GM20000 (cell line): ENCODE measurements at places on chromosomes 3 and 15.

DNA sequence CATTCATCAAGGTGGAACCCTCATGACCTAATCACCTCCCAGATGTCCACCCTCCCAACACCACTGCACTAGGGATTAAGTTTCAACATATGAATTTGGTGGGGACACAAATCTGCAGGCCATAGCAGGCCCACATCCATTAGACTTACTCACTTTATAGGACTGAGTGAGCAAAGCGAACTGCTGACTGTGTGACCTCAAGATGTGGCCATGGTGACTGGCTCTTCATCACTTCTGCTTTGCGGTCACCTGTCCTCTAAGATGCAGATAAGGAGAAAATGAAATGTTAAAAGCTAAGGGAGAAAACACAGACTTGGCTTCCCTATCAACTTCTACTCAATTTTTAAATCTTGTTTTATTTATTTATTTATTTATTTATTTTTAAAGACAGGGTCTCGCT is 14.5 kb upstream of the DCP1A start:
- DNase-seq: no peak

GRCh38 chr3:148101061-148101460 is 596.6 kb upstream of the AGTR1 start:
- DNase-seq: no peak

- DNase-seq: no peak
Measured at GRCh38 chr3:180142041-180142440, 105.3 kb upstream of the PEX5L start.

- DNase-seq: no peak
Measured at GRCh38 chr3:87333393-87333892, 57.1 kb upstream of the POU1F1 start.

DNA sequence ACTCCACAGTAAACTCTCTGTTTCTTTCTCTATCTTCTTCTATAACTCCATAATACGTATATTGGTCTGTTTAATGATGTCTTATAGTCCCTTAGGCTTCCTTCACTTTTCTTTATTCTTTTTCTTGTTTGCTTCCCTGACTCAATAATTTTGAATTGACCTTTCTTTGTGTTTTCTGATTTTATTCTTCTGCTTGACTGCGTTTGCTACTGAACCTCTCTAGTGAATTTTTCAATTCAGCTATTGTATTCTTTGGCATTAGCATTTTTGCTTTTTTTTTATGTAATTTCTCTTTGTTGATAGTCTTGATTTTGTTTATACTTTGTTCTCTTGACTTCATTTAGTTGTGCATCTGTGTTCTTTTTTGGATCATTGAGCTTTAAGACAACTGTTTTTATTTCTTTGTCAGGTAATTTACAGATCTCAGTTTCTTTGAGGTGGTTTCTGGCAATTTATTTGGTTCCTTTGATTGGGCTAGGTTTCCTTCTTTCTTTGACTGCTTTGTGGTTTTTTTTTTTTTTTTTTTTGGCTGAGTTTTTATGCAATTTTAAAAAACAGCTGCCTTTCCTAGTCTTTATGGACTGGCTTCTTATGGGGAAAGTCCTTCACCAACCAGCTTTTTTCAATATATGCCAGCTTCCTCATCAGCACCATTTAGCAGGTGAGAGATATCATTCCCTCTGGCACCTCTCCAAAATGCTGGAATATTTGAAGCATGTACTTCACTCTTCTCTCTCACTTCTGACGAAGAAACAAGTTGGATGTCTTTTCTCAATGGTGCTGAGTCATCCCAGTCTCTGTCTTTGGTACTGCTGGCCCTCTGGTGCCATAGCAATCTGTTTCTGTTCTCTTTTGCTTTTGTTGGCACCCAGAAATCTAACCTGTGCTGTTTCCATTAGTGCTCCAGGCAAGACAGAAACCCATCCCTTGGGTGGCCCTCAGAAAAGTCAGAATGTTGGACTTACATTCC is 17.6 kb downstream of the RSRC1 start:
- no peak for DNase-seq

DNA sequence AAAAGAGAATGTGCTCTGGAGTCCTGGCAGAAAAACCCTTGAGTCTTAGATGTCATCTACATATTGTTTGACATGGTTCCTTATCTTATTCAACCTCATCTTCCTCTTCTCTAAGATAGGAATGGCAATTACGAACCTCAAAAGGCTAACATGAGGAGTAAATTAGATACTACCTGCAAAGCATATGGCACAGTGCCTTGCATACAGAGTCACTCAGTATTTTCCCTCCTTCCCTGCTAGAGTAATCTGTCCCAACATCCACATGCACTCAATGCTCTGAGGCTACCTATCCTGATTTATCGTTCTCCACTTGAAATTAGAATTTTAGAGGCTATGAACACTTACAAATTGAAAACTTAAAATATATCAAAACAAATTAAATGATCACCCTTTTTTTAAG is 386.7 kb downstream of the RSL24D1 start:
- DNase-seq: no peak

- DNase-seq: no peak
Measured at GRCh38 chr3:138412821-138413551, 21.4 kb upstream of the ESYT3 start.

- DNase-seq: peak; percentile 35
Measured at GRCh38 chr3:197782230-197782629, 8.8 kb upstream of the LRCH3 start.

DNA sequence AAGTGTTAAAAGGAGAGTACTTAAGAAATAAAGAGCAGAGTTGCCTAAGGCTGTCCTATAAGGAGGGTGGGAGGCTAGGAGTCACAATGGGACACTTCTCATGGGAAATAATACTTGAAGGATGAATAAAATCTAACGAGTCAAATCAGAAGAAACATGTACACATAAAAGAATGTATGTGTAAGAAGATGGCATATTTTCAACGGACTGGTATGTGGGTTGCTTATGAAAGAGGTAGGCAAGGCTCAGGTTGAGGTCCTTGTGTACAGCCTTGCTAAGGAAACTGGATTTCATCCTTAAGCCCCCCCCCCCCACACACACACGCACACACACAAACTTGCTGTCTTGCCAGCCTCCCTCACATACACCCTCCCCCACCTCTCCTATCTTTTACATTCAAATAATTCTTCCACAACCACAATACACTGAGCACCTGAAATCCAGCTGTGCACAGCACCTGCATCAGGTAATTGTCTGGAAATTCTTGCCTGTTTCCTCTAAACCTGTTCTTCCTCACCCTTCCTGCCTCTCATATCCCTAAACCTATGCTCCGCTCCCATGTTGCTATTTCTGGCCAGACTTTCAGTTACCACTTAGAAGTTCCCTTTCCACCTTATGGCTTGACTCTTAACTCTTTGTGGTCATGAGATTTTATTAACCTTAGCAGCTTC is 79.2 kb downstream of the FMN1 start:
- DNase-seq: no peak

DNA sequence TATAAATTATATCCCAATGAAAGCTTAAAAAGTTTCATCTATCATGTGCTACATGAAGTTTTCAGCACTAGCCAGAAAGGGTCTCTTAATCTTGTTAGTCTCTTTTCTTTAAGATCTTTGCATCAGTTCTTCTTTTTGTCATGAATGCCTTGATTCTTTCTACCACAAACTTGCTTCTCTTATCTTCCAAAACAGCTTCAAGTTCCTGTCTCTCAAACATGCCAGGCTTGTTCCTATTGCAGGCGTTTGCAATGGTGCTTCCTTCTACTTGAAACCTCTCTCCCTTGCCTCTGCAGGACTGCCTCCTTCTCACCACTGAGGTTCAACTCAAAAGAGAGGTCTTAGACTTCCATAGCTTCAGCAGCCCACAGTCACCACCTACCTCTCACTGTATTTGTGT is 104.3 kb upstream of the FRMD4B start:
- DNase-seq: no peak

GRCh38 chr15:39096608-39097205 is 484.2 kb upstream of the THBS1 start:
- no peak for DNase-seq

GRCh38 chr3:188380252-188380651 is 226.3 kb downstream of the LPP start:
- no peak for DNase-seq

GRCh38 chr3:185847506-185847905 is 22.7 kb upstream of the IGF2BP2 start:
- DNase-seq: no peak

- no peak for DNase-seq
Measured at GRCh38 chr3:121629601-121630000, 31.1 kb downstream of the HCLS1 start.

GRCh38 chr15:36004891-36005490 is 459.0 kb upstream of the DPH6 start:
- no peak for DNase-seq

DNA sequence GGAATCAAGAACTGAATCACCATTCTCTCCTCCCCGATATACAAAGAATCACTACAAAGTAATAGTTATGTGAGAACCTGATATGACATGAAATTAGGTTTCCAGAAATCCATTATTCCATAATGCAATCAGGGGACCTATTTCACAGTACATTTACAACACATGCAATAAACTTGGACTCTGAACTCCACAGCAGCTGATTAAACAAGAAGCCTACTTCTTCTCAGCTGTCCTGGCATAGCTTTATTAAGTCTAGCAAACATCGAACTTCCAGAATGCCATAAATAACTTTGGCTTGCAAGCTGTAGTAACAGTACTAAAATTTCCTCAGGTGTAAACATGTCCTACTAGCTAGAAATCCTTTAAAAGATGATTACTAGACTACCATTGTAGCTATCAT is 17.8 kb downstream of the PDCD10 start:
- no peak for DNase-seq

GRCh38 chr3:154926721-154927120 is 153.4 kb upstream of the MME start:
- DNase-seq: no peak

GRCh38 chr3:172217877-172218276 is 178.5 kb downstream of the FNDC3B start:
- no peak for DNase-seq

DNA sequence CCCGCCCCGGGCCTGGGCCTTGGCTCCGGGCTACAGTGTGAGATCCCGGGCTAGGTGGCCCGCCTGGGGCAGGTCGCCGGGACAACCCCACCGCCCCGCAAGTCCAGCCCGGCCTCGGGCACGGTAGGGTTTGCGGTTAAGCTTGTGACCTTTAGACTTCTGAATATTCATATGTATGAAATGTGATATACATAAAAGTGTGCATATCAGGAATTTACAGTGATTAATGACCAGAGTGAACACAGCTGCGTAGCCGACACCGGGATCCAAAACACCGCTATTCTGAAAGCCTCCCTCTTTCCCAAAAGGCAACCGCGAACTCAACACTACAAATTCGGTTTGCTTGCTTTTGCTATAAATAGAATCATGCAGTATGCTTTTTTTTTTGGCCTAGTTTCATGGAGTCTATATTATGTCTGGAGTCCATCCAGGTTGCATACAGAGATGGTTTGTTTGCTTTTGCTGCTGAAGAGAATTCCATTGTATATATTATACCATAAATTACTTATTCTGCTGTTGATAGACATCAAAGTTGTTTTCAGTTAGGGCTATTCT is 636 bp upstream of the SNRPA1 start:
- no peak for DNase-seq

DNA sequence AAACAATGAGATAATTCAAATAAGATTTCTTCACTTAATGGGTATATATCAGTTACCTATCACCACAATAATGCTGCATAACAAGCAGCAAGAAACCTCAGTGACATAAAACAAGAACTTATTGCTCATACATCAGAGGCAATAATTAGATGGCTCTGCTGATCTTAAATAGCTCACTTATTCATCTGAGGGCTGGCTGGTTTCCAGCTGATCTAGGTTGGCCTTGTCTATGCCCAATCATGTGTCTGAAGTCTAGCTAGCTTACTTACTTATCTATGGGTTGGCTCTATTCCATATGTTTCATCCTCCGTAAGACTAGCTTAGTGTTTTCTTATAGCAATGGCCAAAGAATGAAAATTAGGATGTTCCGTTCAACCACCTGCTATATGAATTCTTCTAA is 109.4 kb upstream of the AGTR1 start:
- no peak for DNase-seq

DNA sequence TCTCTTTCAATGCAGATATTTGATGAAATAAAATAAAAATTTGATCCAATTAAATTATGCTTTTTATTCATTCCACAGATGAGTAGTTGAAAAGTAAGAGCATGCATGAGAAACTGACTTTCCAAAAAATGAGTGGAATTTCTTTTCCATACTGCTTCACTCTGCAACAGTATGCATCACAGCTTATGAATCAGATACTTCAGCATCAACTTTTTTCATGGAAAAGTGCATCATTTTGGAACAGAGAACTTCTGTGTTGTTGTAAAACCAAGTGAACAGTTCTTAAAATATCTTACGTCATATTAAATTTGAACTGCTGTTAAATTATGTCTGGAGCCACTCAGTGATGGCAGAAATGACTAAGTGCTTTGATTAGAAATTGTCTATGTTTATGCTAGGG is 16.7 kb upstream of the SLC7A14 start:
- no peak for DNase-seq

DNA sequence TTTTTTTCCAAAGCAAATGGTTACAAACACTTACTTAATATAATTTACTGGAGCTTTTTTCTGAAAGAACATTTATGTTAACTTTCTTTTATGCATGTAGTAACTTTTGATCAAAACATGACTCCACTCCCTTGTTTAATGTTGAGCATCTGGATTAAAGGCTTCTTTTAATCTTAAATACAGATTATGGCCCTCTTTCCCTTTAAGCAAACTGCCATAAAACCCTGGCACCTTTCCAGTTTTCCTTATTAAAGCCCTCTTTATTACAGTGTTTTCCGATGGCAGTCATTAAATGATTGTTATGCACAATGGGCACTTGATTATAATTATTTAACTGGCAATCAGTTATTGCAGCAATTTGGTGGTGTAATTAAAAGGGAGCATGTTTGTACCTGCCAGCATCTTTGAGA is 167.0 kb downstream of the VGLL4 start:
- no peak for DNase-seq

- DNase-seq: no peak
Measured at GRCh38 chr3:181626036-181626435, 85.7 kb upstream of the SOX2 start.

- peak; percentile 61 for DNase-seq
Measured at GRCh38 chr15:45391746-45392583, 13.6 kb upstream of the GATM start.

- DNase-seq: no peak
Measured at GRCh38 chr3:57743496-57743895, 12.6 kb upstream of the SLMAP start.

DNA sequence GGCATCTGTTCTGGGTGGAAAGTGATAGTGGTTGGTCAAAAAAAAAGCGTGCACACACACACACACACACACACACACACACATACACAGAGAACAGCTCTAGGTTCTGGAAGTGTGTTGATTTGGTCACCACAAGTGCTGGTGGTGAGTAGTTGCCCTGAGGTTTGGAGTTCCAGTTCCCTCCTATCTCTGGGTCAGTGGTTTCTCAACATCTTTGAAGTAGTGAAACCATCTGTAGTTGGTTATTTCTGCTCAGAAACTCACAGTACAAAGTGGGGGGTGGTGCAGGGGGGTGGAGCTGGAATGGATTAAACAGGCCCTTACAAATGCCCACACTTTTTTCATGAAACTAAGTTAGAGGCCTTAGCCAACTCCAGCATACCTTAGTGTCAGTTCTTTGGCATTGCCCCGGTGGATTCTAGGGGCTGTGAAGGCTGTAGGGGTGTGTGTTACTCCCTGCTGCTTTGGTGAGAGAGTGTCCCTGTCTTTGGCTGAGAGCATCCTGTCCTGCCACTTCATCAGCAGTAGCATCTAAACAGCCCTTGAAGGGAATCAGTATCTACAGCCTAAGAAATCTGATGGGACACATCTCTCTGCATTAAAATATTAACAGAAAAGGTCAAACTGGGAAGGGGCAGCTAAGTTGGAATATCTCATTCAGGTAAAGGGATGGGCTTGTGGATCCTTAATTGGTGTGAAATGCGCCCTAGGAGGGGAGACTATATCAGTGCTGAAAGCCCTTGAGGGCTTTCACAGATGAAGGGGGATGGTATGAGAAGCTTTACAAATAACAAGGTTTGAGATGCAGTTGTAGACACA is 20.6 kb downstream of the SMAD3 start:
- peak; percentile 57 for DNase-seq
